ENCODE measurements at places on chromosomes 6 and 20.
A peak's percentile ranks its signal among the peaks of the same experiment; 100 is the strongest.

- DNase-seq, result no peak
Measured at GRCh38 chr20:36130390-36130789, 24.1 kb upstream of the EPB41L1 start.

DNA sequence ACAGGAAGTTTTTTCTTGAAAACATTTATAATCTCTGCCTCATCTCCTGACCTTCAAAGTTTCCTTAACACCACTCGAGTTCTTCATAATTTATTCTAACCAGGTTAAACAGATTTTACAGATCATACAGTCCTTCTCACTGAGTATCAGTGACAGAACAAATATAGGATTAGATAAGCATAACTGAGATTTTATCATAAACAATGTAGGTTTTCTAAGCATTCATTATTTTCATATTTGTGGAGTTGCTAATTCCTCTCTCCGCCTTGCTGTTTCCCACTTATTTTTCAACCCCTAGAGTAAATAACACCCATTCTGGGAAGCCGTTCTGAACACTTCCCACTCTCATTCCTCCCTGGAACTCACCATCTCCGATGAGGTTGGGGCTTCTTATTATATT is 229.9 kb downstream of the HACE1 start:
- DNase-seq, result no peak

GRCh38 chr6:22754061-22754460 is 184.7 kb downstream of the HDGFL1 start:
- no peak for DNase-seq

GRCh38 chr20:8722277-8722928 is 346.5 kb upstream of the PLCB4 start:
- peak; percentile 2 for DNase-seq

DNA sequence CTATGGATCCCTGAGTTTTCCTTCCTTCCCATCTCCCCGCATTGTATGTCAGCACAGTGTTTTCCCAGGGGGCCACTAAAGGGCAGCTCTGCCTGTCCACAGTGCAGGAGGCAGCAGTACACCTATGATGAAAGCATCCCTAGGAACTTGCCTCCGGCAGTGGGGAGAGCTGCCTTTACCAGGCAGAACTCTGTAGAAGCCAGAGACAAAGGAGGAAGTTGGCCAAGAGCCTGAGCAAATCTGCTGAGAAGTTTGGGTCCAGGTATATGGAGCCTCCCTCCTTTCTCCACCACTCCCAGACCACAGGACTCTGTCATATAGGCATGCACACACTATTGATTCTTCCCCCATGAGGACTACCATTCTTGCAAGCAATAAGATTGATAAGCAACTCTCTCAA is 282.7 kb downstream of the TBC1D7 start:
- no peak for DNase-seq

DNA sequence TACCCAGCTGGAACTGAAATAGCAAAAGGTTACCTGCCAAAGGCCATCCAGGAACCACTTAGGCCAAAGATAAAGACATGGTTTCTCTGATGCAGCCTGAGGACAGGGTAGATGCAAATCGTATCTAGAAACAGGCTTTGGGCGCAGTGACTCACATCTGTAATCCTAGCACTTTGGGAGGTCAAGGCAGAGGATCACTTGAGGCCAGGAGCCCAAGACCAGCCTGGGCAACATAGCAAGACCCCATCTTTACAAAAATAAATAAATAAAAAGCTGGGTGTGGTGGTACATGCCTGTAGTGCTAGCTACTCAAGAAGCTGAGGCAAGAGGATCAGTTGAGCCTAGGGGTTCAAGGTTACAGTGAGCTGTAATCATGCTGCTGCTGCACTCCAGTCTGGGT is 52.9 kb upstream of the RNF144B start:
- DNase-seq, result no peak

DNA sequence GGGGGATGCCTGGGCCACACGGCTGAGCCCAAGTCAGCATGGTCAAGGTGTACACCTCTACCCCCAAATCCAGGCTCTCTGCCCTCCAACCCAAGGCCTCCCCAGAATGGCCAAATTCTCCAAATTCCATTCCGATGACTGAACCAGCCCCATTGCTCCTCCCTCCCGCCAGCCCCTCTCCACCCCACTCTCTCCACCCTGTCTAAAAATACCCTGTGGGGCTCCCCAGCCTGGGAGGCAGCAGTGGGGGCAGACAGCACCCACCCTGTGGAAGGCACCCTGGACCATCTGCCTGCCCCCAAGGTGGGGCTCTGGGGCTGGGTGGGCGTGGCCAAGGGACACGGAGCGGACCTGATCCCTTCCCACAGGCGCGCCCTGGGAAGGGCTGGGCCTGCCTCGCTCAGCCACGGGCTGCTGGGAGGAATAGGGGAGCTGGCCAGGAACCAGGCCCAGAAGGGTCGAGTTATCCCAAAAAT is 11.4 kb downstream of the TEAD3 start:
- no peak for DNase-seq

DNA sequence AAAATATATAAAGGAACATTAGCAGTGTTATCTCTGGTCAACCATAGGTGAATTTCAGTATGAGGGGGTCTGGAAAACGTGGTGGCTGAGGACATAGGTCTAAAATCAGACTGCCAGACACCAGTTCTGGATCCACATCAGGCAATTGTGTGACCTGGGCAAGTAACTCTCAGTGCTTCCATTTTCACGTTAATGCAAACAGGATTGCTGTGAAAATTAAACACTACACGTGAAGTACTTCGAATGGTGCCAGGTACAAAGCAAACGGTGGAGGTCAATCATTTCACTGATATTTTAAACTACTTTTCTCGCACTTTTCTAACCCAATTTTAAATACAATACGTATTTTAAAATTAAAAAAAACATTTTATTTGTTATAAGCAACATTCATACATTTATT is 315.7 kb downstream of the TRDN start:
- DNase-seq, result no peak

- DNase-seq, result peak; percentile 67
Measured at GRCh38 chr6:15299430-15300131, 53.7 kb downstream of the JARID2 start.

- DNase-seq, result no peak
Measured at GRCh38 chr6:161444464-161444863, 170.6 kb upstream of the AGPAT4 start.

GRCh38 chr20:46013829-46014516 is 5.3 kb downstream of the MMP9 start:
- peak; percentile 78 for DNase-seq

- DNase-seq, result no peak
Measured at GRCh38 chr6:31689249-31690110, 8.6 kb upstream of the LY6G5C start.

Measured in germinal center (tissue), 1 donor.